ENCODE measurements at places on chromosomes 1 and 21. TPM values are rescaled to one million over a fixed set of nuclear protein-coding genes. Genes with fewer than 3 reads are reported as not detected.

The RGS5 gene
- 1.3 TPM for total RNA-seq

The TRIM58 gene
- total RNA-seq: 4.1 TPM

The HES4 gene
- total RNA-seq: 85.1 TPM

The PTGS2 gene
- total RNA-seq: 0.38 TPM

The FAM72A gene
- total RNA-seq: 7.7 TPM

The APOBEC4 gene
- not detected for total RNA-seq
